ENCODE measurements at places on chromosomes 11 and 22.

GRCh38 chr11:124483422-124483821 lies 37.9 kb upstream of the OR8B8 start:
- DNase-seq, result no peak

DNA sequence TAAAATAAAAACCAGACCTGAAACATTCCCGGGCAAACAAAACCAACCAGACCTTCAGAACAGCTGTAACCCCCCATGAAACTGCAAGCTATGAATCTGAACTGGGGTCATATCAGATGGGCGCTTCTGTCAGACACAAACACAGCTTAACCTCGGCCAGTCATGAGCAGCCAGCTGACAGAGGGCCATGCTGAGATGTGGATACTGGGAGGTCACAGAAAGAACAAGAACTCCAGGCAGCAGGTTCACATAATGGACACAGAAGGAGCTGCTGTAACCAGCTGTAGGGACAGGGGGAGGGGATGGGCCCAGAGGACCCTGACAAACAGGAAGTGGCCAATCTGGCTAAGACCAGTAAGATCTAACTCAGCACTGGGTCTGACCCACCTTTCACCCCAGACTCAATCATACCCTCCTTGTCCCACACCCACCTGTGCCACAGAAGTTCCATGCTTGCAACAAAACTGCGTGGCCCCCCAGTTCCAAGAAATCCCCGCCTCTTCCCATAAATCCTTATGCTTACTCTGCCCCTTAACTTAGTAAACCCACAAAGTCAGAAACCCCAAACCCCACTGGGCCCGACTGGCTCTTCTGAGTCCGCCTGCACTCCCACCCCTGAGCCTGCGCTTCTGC lies 4.0 kb downstream of the APOL4 start:
- DNase-seq, result no peak

DNA sequence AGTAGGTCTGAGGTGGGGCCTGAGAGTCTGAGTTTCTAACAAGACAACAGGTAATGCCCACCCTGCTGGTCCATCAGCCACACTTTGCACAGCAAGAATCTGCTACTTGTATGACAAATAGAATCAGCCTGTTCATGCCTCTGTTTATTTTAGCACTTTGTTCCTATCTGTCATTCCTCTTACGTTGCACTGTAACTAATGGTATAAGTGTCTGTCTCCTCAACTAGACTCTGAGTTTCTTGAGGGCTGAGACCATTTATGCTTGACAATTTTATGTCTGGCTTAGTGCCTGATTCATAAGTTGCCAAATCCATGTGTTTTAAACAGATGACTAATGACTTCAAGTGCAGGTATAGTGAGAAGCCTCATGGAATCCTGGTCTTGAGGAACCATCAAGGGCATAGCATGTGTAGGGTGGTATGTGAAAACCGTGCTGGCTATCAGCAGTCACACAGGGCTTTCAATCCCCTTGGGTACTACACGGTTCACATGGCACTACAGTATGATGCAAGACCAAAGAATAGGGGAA lies 209.7 kb downstream of the C11orf91 start:
- DNase-seq, result no peak

DNA sequence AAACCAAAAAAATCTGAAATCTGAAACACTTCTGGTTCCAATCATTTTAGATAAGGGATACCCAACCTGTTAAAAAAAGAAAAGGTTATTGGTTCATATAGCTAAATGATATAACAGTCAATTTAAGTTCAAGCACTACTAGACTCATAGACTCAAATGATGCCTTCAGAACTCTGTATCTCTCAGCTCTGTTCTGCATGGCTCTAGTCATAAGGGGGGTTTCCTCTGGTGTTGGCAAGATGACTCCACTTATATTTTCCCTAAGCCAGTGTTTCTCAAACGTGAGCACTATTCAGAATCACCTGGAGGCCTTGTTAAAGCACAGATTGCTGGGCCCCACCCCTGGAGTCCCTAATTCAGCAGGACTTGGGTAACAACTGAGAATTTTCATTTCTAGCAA lies 11.5 kb upstream of the RRAS2 start:
- DNase-seq, result no peak

DNA sequence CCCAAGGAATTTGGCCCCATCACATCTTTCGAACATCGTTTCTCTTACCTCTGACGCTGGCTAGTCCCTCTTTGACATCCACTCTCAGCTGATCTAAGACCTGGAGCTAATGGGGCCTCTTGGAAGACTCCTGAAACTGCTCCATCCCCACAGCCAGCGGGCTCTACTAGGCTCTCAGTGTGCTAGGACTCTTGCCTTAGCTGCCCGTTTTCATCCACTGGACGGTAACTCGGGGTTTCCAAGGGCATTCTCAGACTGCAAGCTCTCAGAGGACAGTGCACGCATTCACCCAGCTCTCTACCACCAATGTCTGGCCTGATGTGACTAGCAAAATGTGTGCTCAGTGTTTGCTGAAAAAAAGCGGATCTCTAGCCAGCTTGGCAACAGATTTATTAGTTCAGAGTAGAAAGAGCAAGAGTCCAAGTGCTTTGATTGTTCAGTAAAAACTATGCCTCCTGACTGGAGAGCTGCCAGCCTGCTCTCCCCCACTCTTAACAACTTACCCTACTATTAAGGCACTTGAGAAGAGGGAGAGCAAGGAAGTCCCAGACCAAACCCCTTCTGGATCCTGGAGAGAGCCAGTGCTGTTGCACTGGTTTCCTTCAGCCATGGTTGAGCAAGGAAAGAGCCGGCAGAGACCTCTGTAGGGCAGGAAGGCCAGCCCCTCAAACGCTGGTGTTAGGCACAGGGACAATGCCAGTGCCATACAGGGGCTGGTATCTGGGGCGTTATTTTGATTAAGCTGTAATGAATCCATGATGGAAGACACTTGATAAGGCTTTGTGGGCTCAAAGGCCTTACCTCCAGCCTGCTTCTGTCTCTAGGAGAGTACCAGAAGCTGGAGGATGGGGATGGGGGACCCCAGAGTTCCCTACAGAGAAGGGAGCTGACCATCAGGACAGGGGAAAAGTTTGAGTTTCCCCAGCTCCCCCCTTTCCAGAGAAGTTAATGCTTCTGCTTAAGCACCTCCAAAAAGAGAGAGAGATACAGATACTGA lies 9.2 kb downstream of the RELA start:
- DNase-seq, result no peak

DNA sequence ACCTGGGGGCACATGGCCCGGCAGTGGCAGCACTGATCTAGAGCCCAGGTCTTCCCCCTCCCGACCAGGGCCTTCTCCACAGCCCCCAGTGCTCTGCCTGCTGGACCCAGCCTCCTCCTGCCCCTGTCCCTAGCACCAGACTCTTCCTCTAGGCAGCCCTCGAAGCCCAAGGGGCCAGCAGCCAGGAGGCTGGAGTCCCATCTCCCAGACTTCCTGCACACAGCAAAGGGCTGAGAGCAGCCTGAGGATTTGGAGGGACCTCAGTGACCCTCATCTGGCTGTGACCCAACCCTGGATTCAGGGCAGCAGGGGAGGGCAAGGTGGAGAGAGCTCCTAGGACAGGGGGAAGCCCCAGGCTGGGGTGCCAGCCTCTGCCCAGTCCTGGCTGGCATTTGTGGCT lies 3.0 kb downstream of the RHOD start:
- no peak for DNase-seq

GRCh38 chr11:62603776-62604299 lies 2.2 kb upstream of the MTA2 start:
- DNase-seq, result no peak

- no peak for DNase-seq
Measured at GRCh38 chr11:698493-699115, 3.0 kb downstream of the TMEM80 start.

GRCh38 chr11:118219732-118220131 lies 5.1 kb downstream of the JAML start:
- no peak for DNase-seq

DNA sequence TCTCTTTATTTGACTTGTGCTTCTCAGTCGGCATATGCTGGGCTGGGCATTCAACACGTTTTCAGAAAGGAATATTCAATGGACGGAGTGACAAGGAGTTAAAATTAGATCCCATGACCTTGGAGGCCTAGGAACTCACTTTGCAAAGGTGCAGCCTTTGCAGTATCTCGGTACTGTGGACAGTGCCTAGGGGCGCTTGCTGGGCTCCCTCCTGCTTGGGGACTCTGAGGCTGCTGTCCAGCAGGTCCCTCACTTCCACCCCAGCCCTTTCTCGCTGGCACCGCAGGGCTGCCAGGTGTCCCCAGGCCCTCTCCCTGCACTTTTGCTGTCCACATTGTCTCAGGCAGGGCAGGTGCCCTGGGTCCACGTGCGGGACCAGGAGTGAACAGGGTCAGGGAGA lies 255.5 kb upstream of the B3GAT1 start:
- DNase-seq, result no peak

DNA sequence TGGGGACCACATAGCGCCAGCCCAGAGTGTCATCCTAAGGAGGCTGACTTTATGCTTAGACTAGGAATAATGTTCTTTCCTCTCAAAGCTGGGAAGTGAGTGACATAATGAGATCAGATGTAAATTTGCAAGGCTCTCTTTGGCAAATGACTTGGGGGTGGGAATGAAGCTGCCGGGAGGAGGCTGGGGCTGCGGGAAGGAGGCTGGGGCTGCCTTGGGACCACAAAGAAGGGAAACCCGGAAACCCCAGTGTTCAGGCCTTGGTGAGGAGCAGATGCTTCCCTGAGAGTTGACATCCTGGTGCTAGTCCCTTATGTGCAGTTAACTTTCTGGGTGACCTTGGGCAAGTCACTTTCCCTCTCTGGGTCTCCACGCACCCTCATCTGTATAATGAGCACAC lies 182.0 kb downstream of the CHST1 start:
- DNase-seq, result no peak

GRCh38 chr22:37324340-37325038 lies 42.2 kb downstream of the CYTH4 start:
- DNase-seq, result no peak

- no peak for DNase-seq
Measured at GRCh38 chr11:79794484-79795393, 353.9 kb upstream of the TENM4 start.

- no peak for DNase-seq
Measured at GRCh38 chr22:27903805-27904473, 15.1 kb downstream of the PITPNB start.

GRCh38 chr22:18970948-18971315 lies 34.8 kb upstream of the PRODH start:
- DNase-seq, result no peak

- DNase-seq, result no peak
Measured at GRCh38 chr11:132032555-132032954, 662.1 kb downstream of the NTM start.

DNA sequence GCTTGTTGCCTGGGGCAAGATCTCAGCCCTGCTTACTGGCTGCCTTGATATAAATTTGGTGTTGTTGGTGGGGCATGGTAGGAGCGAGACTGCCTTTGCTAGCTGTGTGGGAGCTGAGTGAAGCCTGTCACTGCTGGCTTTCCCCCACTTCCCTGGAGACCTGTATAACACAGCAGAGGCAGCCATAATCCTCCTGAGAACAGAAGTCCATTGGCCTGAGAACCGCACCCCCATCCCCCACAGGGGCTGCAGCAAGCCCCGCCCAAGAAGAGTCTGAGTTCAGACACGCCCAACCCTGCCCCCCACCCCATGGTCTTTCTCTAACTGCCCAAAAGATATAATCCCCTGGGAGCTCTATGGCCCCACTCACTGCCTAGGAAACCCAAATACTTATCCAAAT lies 39.2 kb upstream of the ARHGAP42 start:
- DNase-seq, result no peak

DNA sequence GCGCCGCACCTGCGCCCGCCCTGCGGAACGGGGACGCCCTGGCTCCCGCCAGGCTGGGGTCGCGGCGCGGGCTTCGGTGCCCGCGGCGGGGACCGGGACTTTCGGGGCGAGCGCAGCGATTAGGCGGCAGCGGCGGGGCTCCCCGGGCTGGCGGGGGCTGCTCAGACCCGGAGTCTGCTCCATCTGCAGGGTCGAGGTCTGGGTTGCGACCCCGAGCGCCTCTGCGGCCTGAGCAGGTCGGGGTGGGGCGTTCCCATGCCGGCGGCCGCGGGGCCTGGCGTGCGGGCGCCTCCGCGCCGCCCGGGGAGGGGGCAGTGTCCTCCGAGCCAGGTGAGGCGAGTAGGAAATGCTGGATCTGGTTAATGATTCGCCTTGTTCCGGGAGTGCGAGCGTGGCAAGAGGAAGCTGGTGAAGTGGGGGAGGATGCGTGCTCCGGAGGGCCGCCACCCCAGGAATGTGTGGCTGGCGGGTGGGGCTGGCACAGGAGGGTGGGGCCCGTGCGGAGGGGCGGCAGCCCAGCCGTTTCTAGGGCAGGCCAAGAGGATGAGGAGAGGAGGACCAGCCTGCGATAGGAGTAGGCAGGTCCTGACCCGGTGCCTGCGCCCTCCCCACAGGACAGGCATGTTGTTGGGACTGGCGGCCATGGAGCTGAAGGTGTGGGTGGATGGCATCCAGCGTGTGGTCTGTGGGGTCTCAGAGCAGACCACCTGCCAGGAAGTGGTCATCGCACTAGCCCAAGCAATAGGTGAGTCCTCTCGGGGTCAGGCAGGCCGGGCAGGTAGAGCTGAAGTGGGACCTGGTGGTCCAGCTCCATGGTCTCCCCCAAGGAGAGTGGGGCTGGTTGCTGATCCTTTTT lies 606 bp downstream of the RASSF7 start:
- DNase-seq, result no peak
